ENCODE measurements at places on chromosomes 6 and 20.

- peak; percentile 65 for DNase-seq
Measured at GRCh38 chr6:52361945-52362442, at the start of gene PAQR8. Gene PAQR8 (plus strand): TSS chr6:52362151. CDS start chr6:52403214, 41,063 bp downstream.

- DNase-seq: peak; percentile 61
Measured at GRCh38 chr6:21596949-21597682, 3.6 kb downstream of the SOX4 start.

GRCh38 chr6:136568129-136568528 is 17.9 kb upstream of the MAP7 start:
- no peak for DNase-seq

- peak; percentile 10 for DNase-seq
Measured at GRCh38 chr6:13013681-13014503, 297.3 kb downstream of the PHACTR1 start.

GRCh38 chr6:8066108-8066507 is 1.9 kb upstream of the BLOC1S5 start:
- DNase-seq: no peak

GRCh38 chr20:59605601-59606364 is 1.4 kb downstream of the PHACTR3 start:
- no peak for DNase-seq

- DNase-seq: peak; percentile 48
Measured at GRCh38 chr6:43951063-43951755, 176.0 kb downstream of the MRPL14 start.

DNA sequence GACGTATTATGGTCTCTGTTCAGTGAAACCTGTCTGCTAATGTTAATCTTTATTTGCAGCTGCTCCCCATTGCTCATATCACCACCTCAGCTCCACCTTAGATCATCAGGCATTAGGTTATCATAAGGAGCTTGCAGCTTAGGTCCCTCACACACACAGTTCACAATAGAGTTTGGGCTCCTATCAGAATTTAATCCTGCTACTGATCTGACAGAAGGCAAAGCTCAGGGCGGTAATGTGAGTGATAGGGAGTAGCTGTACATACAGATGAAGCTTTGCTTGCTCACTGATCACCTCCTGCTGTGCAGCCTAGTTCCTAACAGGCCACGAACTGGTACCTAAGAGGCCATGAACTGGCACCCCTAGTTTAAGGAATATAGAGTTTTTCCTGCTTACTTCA is 989.7 kb downstream of the EYS start:
- no peak for DNase-seq

- DNase-seq: peak; percentile 47
Measured at GRCh38 chr6:24223115-24223919, 97.3 kb downstream of the NRSN1 start.

- DNase-seq: peak; percentile 3
Measured at GRCh38 chr6:118869894-118870589, 23.9 kb upstream of the ASF1A start.

DNA sequence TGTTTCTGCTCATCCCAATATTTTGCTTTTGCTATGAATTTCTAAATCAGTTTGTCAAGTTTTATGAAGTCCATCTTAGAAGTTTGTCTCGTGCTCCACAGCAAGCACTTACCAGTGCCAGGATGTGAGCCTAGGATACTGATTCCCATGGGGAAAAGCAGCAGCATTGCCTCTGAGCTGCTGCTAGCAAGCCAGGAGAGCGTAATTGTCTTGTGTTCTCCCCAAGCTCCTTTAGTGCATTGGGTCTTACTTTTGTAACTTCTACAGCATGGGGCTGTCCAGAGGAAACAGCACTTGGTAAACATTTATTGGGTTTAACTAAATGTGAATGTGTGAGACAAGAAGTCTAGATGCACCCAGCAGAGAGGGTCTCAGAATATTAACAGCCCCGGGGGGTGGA is 76.1 kb downstream of the RNF182 start:
- DNase-seq: no peak

DNA sequence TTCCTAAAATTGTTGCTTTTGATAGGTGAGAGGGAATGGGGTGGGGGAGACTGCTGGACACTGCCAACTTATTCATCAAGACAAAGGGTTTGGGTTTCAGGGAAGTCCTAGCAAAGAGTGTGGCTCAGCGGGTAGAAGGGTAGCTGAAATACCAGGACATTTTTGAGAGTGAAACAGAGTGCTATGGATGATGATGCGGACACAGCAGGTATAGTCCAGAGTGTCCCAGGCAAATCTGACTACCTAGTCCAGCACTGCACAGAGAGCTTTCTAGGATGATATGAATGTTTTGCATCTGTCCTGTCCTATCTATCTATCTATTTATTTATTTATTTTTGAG is 154.3 kb downstream of the BCAS1 start:
- DNase-seq: no peak

- no peak for DNase-seq
Measured at GRCh38 chr6:4174042-4174441, 38.7 kb upstream of the ECI2 start.

- DNase-seq: no peak
Measured at GRCh38 chr6:98942263-98942803, 5.4 kb downstream of the FBXL4 start.

GRCh38 chr6:118974790-118975189 is 39.8 kb upstream of the MCM9 start:
- DNase-seq: no peak

DNA sequence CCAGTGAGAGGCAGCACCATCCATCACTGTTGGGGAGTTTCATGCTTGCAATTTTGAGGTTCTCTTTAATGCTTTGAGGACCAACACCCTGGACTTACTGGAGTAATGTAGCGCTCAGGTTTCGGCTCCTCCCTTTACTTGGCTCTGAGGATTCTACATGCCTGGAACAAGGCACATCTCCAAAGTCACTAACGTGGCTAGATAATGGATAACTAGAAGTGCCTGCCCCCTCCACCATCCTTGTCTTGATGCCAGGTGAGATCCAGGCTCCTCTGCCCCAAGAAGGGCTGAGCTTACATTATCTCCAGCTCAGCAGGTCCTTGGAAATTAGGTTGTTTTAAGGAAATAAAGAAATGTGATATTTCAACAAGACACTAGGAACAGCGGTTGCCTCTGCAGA is 75.5 kb upstream of the ZNFX1 start:
- DNase-seq: no peak

- peak; percentile 57 for DNase-seq
Measured at GRCh38 chr6:145544041-145544440, 191.3 kb downstream of the EPM2A start.

DNA sequence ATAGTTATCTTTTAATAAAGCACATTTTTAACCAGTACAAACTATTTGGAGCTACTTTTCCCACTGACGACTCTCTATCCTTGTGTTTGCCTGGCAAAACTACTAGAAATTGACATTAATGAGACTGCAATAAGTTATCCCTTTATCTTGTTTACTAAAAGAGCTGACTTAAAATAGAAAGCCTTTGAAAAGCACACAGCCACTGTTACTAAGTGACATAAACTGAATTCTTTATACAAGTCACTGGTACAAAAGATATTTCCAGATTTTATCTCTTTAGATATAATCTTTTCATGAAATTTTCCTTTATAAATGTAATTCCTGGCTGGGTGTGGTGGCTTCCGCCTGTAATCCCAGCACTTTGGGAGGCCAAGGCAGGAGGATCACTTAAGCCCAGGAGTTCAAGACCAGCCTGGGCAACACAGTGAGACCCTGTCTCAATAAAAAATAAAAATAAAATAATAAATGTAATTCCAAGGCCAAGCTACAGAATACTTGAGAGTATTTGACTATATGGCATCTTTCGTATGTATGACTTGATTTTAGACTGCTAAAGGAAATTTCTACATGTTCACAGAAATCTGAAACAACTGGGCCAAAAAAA is 9.5 kb downstream of the MBOAT1 start:
- DNase-seq: no peak

DNA sequence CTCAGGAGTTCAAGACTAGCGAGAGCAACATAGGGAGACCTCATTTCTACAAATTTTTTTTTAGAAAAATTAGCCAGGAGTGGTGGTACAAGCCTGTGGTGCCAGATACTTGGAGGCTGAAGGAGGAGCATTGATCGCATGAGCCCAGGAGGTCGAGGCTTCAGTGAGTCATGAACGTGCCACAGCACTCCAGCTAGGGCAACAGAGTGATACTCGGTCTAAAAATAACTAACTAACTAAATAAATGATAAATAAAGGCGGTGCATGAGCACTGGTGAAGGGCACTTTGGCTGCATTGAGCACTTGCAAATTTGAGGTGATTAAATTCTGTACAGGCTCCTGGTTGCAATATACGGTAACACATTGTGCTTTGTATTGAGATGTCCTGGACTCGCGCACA is 13.5 kb downstream of the HLA-A start:
- no peak for DNase-seq

GRCh38 chr6:7578931-7579330 is 11.1 kb upstream of the SNRNP48 start:
- DNase-seq: no peak

DNA sequence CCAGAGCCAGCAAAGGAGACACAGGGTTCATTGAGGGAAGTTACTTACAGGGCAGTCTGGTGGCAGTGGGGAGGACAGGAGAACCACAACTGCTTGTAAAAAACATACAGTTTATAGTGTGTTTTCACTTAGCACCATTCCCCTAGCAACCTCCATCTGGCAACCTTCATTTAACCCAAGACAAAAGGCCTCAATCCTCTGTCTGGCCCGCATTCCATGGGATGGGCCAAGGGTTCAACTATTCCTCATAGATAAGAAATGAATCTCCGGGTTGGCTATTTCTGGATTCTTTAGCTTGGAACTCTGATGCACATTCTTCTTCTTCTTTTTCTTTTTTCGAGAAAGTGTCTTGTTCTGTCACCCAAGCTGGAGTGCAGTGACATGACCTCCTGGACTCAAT is 26.3 kb upstream of the FYN start:
- no peak for DNase-seq

DNA sequence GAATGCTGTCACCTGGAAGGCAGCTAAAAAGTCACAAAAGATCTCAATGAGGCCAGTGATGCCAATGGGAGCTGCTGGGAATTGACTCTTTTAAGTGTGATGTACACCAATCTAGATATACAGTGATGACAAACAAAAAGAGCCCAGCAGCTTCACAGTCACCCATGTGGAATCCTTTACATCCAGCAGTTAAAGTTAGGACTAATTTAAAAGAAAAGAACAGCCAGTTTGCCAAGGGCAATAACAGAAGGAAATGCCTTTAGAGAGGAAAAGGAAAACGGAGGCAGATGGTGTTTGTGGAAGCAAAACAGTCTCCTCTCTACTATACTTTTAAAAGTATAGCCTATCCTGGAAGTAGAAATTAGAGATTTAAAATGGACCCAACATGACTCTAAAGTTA is 873.5 kb downstream of the EPHA7 start:
- no peak for DNase-seq

DNA sequence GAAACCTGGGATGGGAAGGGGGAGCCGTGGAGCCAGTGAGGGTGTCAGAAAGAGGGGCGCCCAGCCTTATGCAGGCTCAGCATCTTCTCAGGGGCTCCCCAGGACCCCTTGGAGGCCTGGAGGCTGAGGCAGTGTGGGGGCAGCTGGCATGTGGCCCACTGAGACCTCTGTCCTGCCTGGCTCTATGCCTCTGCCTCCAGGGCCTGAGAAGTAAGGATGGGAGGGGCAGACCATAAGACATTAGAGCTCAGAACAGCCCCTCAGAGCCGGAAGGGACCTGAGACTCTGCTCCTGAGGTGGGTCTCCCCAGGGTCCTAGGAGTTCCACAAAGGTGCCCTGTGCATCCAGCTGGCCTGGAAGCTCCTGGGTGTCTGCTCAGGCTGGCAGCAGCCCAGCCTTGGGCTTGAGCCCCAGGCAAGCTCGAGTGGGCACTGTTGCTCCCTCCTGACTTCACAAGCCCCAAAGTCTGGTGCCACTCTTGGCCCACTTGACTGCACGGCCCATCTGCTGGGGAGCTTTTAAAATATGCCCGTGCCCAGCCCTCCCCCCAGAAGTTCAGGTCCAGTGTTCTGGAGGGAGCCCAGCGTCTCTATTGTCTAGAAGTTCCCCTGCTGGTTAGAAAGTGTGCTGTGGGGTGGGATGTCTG is 126.8 kb downstream of the GRM4 start:
- DNase-seq: no peak

- DNase-seq: no peak
Measured at GRCh38 chr6:29925321-29925720, 17.0 kb upstream of the HLA-A start.

DNA sequence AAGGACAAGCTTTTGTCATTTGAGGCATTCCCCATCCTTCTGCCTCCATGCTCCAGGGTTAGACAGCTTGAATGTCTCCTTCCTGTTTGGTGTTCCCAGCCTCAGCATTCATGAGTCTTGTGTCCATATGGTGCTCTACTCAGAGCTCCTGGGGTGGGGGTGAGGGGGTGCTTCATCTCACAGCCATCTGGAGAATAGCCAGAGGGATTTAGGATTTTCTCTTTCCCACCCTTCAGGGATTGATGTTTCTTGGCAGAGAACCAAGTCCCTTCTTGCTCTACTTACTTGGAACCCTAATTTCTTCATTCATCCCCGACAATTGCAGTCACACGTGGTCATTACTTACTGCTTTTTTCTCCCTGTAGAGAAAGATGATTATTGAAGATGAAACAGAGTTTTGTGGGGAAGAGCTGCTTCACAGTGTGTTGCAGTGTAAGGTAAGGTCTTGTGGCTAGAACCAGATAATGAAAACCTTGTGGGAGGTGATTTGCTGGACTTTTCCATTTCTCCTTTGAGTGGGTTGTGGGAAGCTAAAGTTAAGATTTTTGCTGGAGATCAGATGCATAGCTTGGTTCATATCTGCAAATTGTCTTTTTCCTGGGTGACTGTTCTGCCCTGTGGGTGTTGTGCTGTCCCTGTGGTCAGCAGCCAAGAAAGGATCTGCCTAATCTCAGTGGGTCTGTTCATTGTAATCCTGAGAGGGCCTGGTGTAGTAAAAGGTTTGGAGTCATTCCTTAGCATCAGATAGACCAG is 18.6 kb downstream of the CMTR1 start:
- no peak for DNase-seq

GRCh38 chr6:127483399-127484055 is 24.3 kb upstream of the KIAA0408 start:
- no peak for DNase-seq

GRCh38 chr20:62805711-62806382 is 1.2 kb downstream of the OGFR start:
- DNase-seq: no peak

DNA sequence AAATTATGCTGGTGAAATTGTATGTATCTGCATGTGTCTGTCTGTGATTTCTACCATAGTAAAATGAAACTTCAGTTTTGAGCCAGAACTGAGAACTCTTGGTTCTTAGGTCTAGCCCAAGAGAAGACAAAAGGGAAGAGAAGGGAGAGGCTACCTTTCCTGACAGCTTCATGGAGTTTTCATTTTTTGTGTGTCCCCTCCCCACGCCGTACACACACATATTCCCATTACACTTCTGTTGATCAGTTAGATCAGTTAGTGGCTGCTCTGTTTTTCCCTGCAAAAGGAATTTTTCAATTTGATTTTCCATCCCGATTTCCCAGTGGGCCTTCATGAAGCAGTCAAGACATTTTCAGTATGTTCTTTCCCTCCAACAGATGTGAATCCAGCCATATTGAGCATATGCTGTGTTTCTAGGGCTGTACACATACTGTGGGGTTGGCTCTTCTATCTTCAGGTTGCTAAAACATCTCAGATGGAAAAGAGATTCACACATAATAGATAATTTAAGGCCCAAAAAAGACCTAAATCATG is 52.5 kb downstream of the HIVEP1 start:
- DNase-seq: no peak

- DNase-seq: no peak
Measured at GRCh38 chr6:14373648-14374437, 256.3 kb downstream of the CD83 start.

GRCh38 chr20:45518282-45518681 is 2.9 kb upstream of the SPINT3 start:
- DNase-seq: no peak

All from fibroblast of skin of right biceps (primary cell).